IMR-90 (cell line): ENCODE measurements at places on chromosomes 13 and 19. TPM values are rescaled to one million over a fixed set of nuclear protein-coding genes. Genes with fewer than 3 reads are reported as not detected.

Gene ARHGEF18
- 11.6 and 13.7 TPM in 2 replicates for polyA plus RNA-seq

Gene C19orf33
- polyA plus RNA-seq, result 0.80 and 0.96 TPM in 2 replicates

Gene ELANE
- polyA plus RNA-seq, result 0.24 and 0.27 TPM in 2 replicates

Gene ZNF837
- 1.2 and 1.9 TPM in 2 replicates for polyA plus RNA-seq

Gene HIF3A
- polyA plus RNA-seq, result 0.02 and 0.19 TPM in 2 replicates

Gene PTH2
- not detected in 2 replicates for polyA plus RNA-seq

Gene ZNF98
- not detected in 2 replicates for polyA plus RNA-seq

Gene PIP5K1C
- 23.3 and 28.0 TPM in 2 replicates for polyA plus RNA-seq

DNA sequence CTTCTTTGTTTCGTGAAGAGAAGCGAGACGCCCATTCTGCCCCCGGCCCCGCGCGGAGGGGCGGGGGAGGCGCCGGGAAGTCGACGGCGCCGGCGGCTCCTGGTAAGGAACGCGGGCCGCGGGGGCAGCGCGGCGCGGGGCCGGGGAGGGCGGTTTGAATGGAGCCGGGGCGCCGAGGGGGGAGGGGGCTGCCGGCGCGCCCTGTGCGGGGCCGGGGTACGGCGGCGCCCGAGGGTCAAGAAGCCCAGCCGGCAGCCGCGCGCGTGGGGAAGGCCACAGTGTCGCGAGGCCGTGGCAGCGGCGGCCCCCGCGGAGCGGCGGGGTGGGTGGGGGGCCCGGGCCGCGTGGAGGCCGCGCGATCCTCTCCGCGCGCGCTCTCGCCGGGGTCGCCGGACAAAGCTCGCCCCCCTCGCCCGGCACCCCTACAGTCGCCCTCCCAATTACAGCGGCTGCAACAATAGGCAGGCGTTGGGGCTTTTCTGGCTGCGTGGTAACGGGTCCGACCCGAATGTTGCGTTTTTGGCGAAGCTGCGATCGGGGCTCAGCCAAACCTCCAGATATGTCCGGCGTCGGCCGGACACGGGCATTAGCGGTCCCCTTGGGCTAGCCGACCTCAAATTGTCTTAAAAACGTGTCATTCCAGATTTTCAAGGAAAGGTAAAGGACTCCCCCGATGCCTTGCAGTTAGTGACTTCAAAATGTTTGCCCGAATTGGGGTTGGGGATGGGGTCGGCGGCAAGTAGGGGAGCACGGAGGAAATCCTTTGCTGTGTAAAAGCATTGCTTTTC lies 437 bp downstream of the SMARCA4 start:
- DNase-seq, result no peak

GRCh38 chr13:99421758-99422585 lies 79.3 kb upstream of the TM9SF2 start:
- no peak for DNase-seq

DNA sequence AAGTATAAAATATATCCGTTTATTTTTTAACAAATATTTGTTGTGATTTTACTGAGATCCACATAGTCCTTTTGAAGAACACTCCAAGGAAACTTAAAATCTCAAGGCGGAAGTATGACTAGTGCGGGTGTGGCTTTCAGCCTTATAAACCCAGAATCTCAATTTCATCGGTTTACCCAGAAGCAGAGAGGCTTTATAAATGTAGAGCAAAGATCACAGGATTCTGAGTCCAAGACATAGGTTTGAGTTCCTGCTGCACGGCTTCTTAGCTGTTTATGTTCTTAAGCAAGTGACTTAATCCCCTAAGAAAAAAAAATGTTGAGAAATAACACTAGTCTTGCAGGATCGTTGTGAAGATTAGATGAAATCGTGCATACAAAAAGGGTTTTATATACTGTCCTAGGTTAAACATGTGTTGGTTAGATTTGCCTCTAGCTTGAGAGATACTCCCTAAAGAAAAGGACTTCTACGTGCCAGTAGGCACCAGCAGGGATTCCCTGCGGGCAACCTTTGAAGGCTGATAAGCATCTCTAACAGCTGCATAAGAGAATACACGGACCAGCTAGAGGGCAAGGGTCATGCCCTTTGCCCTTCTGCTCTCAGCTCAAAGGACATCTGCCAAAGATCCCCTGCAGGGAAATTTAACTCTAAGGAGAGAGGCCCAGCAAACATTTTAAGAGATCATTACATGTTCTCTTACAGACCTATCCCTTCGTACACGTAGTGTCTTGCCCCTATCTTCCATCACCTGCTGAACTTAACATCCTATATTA lies 130.4 kb upstream of the MIR17HG start:
- no peak for DNase-seq

GRCh38 chr19:14090509-14091080 lies at the start of gene SAMD1:
Gene SAMD1 (minus strand): TSS chr19:14090751.
- peak; percentile 83 for DNase-seq

GRCh38 chr13:109154966-109155761 lies 525.8 kb downstream of the MYO16 start:
- peak; percentile 50 for DNase-seq

- DNase-seq, result no peak
Measured at GRCh38 chr19:35637165-35637564, 4.4 kb upstream of the ETV2 start.

DNA sequence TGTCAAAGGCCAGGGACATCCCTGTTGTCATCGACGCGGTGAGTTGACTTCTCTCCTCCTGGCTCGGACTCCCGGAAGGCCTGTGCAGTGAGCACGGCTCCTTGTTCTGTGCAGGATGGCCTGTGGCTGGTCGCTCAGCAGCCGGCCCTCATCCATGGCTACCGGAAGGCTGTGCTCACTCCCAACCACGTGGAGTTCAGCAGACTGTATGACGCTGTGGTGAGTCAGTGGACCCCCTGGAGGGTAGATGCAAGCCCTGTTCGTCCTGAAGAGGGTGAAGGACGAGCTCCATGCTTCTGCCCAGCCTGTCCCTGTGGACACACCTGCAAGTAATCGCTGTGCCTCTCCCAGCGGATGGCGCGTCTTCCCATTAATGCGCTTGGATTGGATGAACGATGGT lies 19.2 kb downstream of the NAXD start:
- DNase-seq, result peak; percentile 89

- no peak for DNase-seq
Measured at GRCh38 chr19:31296741-31297390, 52.4 kb downstream of the TSHZ3 start.

DNA sequence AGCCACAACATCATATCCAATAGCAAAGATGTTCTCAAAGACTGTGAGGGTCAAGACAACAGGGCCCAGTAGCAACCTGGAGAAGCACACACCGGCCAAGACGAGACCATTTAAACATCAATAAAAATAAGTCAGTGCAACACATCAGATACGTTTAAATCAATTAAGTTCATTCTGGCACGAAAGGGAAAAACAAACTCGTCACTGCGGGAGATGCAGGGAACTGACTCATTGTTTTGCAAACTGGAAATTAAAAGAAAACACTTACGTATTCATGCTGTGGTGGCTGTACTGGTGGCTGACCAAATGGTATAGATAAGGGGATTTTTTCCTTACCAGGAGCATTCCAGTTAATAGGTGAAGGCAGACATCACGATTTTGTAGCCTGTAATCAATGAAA lies 26.3 kb upstream of the SLC15A1 start:
- DNase-seq, result no peak

- DNase-seq, result peak; percentile 54
Measured at GRCh38 chr19:54461613-54462012, 2.0 kb downstream of the LENG9 start.

- DNase-seq, result no peak
Measured at GRCh38 chr13:107969546-107969945, 245.8 kb downstream of the LIG4 start.

- no peak for DNase-seq
Measured at GRCh38 chr19:19110410-19111135, 27.7 kb downstream of the TMEM161A start.

DNA sequence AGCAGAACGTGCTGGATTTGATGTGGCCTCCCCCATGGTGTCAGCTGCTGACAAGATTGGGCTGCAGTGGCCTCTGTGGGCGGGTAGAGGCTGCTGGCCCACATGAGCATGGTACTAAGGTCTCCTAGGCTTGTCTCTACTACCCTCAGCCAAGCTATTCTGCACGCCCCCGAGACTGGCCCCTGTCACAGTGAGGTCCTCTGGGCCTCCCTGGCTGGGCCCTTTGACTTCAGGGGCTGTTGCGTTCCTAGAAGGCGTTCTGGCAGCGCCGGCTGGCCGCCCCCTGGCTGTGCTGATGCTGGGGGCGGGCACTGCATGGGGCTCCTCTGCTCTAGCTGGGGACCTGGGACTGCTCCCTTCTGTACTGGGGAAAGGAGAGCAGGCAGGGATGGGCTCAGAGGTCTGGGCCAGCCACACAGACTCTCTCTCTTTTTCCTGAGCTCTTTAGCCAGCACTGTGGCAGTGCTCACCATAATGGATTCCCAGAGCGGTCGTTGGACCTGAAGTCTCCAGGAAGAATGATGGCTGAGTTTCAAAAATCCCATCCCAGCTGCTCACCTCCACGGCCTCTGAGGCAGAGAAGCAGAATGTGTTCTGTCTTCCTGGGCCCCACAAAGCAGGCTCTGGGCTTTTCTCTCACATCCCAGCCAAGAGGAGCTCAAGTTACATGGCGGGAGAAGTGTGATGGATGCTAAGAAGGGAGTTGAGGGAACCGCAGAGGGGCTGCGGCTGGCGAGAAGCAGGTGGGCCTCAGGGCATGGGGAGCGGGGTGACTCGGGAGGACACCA lies 32.3 kb downstream of the TSSK6 start:
- peak; percentile 61 for DNase-seq

DNA sequence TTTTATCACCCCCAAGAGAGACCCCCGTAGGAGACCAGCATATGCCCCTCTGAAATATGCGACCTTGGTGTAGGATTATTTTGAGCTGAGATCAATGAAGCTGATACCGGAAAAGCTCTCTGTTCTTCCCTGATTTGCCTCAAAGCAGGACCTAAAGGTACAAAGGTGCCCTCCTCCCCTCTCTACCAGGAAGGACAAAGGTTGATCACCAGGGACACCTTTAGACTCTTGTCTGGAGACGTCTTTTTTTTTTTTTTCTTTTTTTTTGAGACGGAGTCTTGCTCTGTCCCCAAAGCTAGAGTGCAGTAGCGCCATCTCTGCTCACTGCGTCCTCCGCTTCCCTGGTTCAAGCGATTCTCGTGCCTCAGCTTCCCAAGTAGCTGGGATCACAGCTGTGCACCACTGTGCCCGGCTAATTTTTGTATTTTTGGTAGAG lies 792 bp upstream of the PEX11G start:
- no peak for DNase-seq
